ENCODE measurements at places on chromosomes 4 and X. TPM values are rescaled to one million over a fixed set of nuclear protein-coding genes. Genes with fewer than 3 reads are reported as not detected.

DNA sequence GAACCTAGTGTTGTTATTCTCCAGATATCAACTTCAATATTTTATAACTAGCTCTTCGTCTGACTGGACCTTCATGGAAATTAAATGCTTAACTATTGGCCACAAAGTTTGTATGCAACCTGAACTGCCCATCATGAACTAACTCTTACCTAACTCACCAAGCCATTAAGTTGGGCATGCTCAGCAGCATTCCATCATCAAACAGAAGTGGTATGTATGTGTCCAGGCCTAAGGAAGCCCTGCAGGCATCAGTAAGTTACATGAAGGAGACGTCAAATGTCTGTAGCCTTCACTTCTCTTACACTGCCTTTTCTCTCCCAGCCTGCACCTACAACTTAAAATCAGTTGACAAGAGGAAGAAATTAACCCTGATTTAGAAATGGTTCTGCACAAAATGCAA lies 1639.2 kb upstream of the PABPC4L start:
- no peaks in the 10 kb centered on the region for H3K36me3 ChIP-seq
- H3K4me3 ChIP-seq, result no peak overlapping the region
- no peak overlapping the region for H3K27ac ChIP-seq
- H3K27me3 ChIP-seq, result no peaks in the 10 kb centered on the region

DNA sequence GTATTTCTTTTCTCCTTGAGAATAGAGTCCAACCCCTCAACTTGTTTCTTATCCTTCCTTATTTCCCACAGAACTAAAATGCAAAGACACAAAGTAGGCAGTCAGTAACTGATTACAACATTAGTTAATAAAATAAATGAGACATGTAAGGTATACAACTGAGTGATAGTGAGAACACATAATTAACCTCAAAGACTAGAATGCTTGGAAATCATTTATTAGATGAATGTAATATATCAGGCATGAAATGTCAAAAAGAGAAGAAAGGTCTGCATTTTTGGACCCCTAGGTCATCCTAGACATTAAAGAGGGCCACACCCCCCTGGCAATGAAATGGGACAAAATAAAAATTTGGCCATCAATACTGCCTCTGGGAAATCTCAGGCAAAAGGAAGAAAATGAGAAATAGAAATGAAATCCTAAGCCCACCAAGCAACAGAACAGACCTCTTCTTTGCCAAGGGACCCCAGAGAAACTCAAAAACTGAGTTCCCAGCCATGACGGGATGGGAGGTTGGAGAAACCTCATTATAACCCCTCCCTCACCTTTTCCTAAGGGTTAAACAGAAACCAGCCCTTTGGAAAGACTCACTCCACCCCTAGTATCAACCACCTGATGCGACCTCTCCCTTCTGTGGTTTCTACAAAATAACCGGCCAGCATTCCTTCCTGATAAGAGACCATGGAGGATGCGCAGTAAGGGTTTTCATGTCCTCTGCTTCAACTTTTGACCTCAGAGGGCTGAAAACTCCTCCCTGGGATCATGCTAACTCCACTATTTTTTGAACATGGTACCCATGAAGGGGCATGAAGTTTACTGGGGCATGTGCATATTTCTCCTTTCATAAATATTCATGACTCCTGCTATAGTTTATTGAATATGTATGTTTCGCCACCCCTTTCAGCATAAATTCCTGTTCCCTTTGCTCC lies 90.0 kb upstream of the EXOC1L start:
- H3K36me3 ChIP-seq, result no peaks in the 10 kb centered on the region
- no peaks in the 10 kb centered on the region for H3K4me1 ChIP-seq
- no peaks in the 10 kb centered on the region for H3K27me3 ChIP-seq
- H3K27ac ChIP-seq, result no peak overlapping the region
- H3K4me3 ChIP-seq, result no peak overlapping the region

DNA sequence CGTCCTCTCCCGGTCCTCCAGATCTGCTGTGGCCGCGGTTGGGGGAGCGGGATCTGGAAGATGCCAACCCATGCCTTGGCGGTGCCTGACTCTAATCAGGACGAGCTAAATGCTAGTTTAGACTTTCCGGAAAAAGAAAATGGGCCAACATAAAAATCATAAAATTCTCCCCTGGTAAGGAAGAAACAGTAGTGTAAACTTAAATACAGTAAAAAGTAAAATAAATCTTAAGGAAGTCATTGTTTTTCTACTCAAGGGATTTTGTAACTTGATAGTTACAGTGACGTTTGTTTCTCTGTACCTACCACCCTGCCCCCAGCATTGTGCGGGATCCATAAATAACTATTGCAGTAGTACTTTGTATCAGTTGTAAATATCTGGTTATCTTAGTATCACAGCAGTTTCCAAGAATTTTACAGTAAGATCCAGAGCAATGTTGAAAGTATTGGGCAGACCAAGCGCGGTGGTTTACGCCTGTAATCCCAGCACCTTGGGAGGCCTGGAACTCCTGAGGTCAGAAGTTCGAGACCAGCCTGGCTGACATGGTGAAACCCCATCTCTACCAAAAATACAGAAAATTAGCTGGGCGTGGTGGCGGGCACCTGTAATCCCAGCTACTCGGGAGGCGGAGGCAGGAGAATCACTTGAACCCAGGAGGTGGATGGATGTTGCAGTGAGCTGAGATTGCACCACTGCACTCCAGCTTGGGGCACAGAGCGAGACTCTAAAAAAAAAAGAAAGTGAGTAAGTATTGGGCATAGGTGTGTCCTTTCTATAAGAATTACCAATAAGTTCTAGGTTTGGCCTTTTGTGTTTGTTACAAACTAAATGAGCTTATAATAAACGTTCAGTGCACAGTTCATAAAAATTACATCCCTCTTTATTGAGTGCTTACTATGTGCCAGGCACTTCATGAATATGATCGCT lies 1.0 kb upstream of the PLA2G12A start:
- no peaks in the 10 kb centered on the region for H3K4me1 ChIP-seq
- no peak overlapping the region for H3K27ac ChIP-seq
- peaks cover 11% of the 10 kb centered on the region for H3K36me3 ChIP-seq
- no peaks in the 10 kb centered on the region for H3K27me3 ChIP-seq

PRDM5 gene
- total RNA-seq, result 21.7 TPM

DNAAF6 gene
- not detected for total RNA-seq

VCX2 gene
- not detected for total RNA-seq

GPRASP1 gene
- total RNA-seq, result 3.2 TPM

RHOXF1 gene
- total RNA-seq, result not detected

All from H9 (cell line).